ENCODE measurements at places on chromosomes 6 and 20.

- DNase-seq, result no peak
Measured at GRCh38 chr20:46361811-46362210, 44.6 kb downstream of the ELMO2 start.

- DNase-seq, result no peak
Measured at GRCh38 chr6:132961122-132961521, 146.8 kb downstream of the RPS12 start.

DNA sequence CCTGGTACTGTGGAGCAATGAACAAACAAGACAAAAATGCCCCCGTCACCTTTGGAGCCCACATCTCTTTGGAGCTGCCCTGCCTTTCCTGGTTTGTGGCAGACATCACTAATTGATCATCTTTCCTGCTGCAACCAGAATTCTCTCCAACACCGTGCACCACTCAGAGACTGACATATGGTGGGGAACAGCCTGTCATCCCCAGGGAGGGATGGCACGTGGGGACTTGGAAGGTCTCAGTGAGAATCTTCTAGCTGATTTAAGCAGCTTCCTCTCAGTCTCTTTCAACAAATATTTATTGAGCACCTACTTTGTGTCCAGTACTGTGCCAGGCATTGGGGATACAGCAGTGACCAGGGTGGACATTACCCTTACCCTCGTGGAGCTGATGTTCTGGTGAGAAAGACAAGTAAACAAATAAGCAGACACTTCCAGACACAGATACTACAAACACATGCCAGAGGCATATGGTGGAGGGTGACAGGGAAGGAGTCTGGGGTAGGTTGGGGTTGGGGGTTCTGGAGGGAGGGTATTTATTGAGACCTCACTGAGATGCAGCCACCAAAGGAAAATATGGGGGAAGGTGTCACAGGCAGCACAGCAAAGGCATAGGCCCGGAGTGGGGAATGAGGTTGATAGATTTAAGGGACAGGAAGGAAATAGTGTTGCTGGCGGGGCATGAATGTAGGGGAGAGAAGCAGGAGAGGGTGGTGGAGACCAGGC, 82.3 kb downstream of the CEBPB start:
- DNase-seq, result no peak

GRCh38 chr20:37375227-37375626, 29.3 kb downstream of the SRC start:
- DNase-seq, result no peak

- no peak for DNase-seq
Measured at GRCh38 chr20:56943946-56944945, 315.1 kb downstream of the TFAP2C start.

- no peak for DNase-seq
Measured at GRCh38 chr6:147643341-147644200, 135.1 kb downstream of the SAMD5 start.

GRCh38 chr6:41286544-41287346, at the start of gene TREM1:
TSS of gene TREM1 (minus strand) at chr6:41286682. CDS start at chr6:41286655, 27 bp downstream.
- DNase-seq, result no peak

DNA sequence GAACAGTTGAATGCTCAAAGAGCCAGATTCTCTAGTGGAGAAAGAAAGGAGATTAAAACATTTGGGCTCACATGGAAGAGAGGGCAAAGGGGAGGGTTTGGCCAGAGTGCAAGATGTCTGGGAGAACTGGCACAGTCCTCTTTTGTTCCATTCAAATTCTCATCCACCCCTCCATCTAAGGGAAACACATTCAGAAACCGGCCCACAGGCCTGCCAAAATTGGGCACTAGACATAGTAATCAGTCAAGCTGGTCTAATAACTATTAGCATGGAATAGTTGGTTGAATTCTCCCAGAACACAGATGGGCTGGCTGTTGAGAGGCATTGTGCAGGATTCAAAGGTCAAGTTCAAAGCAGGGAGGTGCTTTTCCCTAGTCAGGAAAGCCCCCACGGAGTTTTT, 341.4 kb upstream of the IRAK1BP1 start:
- no peak for DNase-seq

DNA sequence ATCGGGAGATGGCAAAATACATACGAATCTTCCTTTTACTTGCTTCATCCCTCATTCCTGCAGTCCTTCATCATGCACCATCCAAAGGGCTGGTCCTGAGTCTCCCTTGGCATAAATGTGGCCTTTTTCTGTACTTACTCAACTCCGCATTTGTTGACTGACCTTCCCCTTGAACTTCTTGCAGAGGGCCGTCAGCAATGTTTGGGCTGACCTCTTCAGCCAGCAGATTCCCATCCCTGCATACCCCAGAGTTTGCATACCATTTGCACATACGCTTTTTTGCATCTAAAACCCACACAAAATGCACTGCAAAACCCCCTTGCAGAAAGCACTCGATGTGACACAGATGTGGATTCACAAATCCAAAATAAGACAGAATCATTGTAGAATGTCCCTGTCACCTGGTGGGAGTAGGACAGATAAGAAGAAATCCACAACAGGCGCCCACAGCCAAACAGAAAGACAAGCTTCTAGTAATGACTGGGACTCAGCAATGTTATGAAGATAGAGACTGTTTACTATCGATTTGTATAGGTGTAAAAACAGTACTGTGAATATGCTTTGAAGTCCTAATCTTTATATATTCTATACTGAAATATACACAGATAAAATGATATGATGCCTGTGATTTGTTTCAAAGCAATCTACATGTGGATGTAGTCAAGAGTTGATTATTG, 45.8 kb downstream of the TBC1D7 start:
- DNase-seq, result no peak

DNA sequence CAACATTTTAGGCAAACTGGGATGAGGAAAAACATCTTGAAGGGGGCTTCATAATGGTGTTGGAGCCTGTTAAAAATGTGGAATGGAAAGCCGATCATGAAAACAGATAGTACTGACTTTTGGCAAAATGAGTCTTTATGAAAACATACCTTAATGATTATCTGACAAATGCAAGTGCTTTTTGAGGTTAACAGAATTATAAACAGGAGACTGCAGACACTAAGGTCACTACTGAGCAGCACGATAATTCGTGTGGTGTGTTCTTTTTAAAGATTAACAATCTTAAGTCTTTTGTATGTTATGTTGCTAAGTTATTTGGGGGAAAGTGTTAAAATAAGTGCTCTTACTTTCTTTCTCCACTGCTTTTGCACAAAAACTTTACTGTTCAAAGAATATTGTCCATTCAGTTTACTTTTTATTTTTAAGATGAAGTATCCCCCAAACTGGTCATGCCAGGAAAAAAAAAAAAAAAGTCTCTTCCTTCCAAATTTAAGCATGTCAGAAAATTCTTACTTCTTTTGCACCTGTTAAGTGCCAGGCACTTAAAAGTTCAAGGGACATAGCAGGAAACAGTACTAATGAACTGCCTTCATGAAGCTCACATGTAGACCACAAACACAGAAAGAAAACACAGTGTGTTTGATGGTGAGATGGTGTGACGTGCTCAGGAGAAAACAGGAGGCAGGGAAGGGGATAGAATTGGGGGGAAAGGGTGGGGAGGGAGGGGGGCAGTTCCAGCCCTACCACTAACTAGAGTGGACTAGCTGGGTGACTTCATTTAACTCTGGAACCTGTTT, 73.2 kb downstream of the CDYL start:
- DNase-seq, result no peak

GRCh38 chr20:31685853-31686643, 36.6 kb downstream of the BCL2L1 start:
- no peak for DNase-seq

DNA sequence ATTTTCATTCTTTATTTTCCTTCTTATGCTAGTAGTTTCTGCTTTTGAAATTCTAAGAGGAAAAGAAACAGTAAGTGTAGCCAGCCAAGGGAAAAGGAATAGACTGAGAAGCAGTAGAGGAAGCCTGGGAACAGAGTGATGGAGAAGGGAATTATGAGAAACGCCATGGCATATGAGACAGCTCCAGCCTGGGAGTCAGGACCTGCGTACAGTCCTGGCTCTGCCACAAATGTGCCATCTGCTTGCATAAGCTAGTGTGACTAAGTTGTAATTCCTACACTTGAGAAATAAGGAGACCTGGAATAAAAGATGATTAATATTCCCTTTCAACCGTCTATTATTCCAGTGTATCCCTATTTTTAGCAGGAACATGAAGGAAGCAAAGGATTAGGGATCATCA, 47.5 kb downstream of the OSTM1 start:
- no peak for DNase-seq

- DNase-seq, result no peak
Measured at GRCh38 chr20:3900187-3900604, 11.0 kb downstream of the PANK2 start.

DNA sequence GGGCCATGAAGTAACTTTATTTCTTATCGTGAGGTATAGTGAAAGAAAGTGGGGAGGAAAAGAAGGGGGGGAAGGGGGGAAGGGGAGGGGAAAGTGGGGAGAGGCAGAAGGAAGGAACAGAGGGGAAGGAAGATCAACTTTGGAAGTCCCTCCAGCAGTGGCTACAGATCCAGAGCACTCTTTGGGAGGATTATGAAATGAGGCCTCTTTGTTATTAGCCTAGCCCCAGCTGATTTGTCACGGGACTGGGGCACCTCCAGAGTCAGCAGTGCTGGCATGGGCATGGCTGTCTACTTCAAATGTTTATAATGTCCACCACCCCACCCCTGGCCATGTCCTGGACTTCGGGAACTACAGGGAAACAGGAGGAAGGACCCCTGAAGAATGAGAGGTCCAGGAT, 7.6 kb downstream of the MOCS1 start:
- DNase-seq, result no peak

DNA sequence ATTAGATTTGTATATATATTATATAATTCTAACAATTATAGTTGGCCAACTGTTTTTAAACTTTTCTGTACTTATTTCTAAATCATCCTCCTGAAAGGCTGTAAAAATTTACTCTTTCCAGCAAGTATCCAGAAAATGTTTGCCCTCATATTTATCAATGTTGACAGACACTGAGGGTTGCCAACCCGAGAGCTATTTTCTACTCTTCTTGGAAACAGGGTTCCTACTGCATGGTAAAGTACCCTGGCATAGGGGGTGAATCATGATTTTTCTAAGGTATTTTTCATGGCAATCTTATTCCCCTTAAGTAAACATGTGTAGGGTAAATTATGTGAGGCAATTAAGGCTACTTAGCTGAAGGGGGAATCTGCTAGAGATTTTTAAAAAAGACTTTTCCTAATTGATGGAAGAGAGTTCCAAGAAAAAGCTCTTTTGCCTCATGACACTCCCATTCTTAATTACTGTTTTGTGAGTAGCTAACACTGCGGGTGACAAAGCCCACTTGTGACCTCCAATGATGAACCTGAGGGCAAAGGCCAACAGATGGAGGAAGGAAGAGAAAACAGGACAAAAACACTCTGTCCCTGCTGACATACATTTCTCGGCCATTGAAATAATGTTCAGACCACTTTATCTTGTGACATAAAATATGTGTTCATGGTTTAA, 37.9 kb downstream of the GPX5 start:
- no peak for DNase-seq

GRCh38 chr6:88266126-88266525, 100.0 kb upstream of the CNR1 start:
- no peak for DNase-seq

DNA sequence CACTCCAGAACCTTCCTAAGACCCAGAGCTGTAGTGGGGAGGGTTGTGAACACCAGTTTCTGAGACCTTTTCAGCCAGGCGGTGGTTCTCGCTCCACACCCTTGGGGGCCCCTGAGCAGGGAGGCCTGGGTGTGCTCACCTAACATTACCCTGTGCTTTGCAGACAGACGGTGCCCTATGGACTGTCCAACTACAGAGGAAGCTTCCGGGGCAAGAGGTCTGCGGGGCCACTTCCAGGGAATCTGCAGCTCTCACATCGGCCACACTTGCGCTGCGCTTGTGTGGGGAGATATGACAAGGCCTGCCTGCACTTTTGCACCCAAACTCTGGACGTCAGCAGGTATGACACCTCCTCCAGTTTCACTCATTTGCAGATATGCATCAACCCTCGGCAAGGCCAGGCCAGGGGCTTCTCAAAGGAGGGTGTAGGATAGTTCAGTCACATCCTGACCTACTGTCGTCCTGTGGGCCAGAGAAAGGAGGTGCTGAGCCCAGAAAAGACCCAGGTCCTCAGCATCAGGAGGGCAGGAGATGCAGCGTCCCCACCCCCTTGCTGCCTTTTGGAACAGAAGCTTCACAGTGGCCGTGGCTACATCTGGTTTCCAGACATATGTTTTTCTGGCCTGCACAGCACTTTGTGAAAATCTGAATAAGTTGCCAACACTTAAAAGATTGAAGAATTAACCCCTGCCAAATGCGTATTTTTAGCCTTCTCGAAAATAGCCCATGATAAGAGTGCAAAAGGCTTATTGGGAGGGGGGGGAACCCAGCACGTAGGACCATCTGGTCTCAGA, 20.6 kb downstream of the EDN3 start:
- no peak for DNase-seq

DNA sequence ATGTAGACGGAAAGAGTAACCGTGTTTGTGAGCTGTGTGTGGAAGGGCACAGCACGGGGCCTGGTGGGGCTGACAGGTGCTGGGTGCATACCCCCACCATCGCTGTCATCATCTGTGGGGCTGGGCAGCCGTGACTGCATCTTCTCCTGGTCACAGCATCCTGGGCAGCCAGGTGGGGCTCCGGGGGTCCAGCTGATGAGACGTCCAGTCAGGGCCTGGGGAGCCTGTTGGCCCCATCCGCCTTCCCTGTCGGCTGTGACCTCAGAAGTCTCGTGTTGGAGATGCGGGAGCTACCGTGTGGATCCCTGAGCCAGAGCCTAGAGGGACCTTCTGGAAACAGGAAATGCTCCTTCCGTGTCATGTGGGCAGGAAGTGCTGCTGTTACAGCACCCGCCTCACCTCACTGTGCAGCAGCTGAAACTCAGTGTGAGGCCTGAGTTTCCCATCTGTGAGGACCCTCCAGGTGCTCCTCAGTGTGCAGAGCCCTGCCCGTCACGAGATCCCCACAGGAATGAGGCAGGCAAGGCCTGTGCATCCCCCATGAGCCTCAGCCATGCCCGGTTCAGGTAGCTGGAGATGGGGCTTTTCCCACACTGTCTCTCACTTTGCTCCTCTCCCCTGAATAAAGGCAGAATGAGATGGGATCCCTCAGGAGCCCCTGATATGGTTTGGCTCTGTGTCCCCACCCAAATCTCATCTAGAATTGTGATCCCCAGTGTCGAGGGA, 108.7 kb downstream of the ERMARD start:
- no peak for DNase-seq

DNA sequence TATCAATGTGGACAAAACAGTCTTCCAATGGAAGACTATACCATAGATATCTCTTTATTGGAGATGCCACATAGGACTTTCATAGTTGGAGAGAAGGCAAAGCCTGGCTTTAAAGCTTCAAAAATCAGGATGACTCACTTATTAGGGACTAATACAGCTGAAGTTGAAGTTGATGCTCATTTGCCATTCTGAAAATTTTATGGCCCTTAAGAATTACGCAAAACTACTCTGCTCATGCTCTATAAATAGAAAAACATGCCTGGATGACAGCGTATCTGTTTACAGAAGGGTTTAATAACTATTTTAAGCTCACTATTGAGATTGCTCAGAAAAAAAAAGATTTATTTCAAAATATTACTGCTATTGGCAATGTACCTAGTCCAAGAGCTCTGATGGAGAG, 155.5 kb upstream of the DST start:
- no peak for DNase-seq
